ENCODE measurements at places on chromosomes 3 and 15. TPM values are rescaled to one million over a fixed set of nuclear protein-coding genes. Genes with fewer than 3 reads are reported as not detected.

APOD gene
- not detected for polyA plus RNA-seq

GOLGA6D gene
- polyA plus RNA-seq: not detected

LDHAL6B gene
- not detected for polyA plus RNA-seq

ASB14 gene
- polyA plus RNA-seq: 0.29 TPM

HYPK gene
- 10.2 TPM for polyA plus RNA-seq
